ENCODE measurements at places on chromosomes 5 and 9. TPM values are rescaled to one million over a fixed set of nuclear protein-coding genes. Genes with fewer than 3 reads are reported as not detected.

FYB1 gene
- total RNA-seq, result not detected

DPYSL3 gene
- total RNA-seq, result 16.4 TPM

FAM169A gene
- 3.2 TPM for total RNA-seq

GPR151 gene
- not detected for total RNA-seq

GRCh38 chr5:146704949-146705665 lies 173.4 kb downstream of the PPP2R2B start:
- no peak for DNase-seq

DNA sequence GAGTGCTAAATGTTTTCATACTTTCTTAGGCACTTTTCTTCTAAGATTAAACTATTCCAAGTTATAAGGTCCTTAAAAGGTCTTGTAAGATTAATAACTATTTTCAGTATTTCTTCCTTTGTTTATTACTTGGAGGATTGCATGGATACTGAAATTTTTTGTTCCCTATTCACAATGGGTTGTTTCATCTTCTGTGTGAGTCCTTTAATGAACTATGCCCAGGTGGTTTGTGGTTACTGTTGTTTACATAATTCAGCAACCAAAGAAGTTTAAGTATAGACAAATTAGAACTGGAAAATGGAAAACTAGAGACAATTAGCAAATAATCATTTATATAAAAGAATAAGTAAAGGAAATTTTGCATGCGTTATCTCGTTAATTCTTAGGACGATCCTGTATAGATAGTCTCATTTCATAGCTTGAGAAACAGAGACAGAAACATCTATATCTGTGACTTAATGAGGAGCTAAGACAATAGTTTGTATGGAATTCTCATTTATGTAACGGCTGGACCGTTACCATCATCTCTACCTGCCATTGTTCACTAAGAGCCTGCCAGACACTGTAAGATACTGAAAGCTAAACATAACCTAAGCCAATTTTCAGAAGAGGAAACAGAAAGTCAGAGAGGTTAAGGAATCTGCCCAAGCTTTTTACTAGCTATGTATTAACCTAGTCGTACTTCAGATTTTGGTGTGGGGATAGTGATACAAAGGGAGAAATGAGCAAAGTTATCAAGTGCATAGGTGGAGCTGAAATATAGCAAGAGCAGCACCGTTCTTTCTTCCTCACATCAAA lies 148.2 kb downstream of the PAM start:
- DNase-seq, result peak; percentile 17

DNA sequence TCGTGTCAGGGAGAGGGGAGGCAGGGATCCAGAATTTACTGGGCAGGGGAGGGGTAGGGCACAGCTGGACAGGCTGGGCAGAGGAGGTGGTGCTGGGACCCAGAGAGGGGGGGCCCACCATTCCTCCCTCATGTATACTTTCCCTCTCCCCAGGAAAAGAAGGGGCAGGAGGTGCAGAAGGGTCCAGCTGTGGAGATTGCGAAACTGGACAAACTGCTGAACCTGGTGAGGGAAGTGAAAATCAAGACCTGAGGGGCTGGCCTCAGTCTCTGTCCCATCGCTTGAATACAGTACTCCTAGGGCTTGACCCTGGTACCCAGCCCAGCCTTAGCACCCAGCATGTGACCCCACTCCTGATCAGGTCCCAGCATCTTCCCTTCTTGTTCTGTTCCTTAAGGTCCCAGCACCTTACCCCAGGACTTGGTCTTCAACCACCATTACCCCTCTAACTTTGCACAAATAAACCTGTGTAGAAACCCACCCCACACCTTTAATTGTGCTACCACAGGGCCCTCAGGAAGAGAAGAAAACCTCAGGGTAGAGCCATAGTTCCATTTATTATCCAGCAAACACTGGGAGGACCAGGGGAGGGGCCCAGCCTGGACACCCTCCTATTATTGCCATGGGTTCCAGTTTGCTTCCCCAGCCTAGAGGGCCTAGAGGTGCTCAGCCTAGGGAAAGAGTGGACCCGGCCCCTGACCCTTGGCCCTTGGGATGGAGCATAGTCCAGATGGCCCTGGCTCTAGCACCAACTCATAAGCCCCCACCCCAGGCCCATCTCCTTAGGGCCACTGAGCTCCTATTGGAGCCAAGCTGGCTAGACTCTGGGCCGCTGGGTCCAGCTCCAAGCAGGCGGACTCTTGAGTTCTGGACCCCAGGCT lies 2.0 kb downstream of the ENHO start:
- DNase-seq, result no peak

- DNase-seq, result no peak
Measured at GRCh38 chr9:90204128-90204831, 438.3 kb downstream of the DIRAS2 start.

- DNase-seq, result no peak
Measured at GRCh38 chr9:132061526-132061925, 18.1 kb downstream of the MED27 start.

GRCh38 chr5:67066815-67067214 lies 129.8 kb downstream of the CD180 start:
- no peak for DNase-seq

- DNase-seq, result no peak
Measured at GRCh38 chr9:74172874-74173273, 324.3 kb upstream of the RORB start.

GRCh38 chr5:110900829-110901228 lies 162.0 kb downstream of the SLC25A46 start:
- DNase-seq, result no peak

- peak; percentile 94 for DNase-seq
Measured at GRCh38 chr5:141564216-141564692, 54.5 kb downstream of the DIAPH1 start.

Measured in myocyte (in vitro differentiated cells).